ENCODE measurements at places on chromosomes 7 and 10.

DNA sequence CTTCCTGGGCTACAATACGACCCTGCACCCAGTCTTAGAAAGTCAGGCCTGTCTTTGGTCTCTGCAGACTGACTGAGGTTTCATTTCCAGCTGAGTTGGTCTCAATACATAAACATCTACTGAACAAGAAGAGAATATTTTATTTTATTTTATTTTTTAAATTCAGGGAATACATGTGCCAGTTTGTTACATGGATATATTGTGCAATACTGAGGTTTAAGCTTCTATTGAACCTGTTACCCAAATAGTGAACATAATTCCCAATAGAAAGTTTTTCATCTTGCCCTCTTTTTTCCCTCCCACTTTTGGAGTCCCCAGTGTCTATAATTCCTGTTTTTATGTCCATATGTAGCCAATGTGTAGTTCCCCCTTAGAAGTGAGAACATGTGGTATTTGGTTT is 10.7 kb downstream of the FZD8 start:
- no peak for DNase-seq

DNA sequence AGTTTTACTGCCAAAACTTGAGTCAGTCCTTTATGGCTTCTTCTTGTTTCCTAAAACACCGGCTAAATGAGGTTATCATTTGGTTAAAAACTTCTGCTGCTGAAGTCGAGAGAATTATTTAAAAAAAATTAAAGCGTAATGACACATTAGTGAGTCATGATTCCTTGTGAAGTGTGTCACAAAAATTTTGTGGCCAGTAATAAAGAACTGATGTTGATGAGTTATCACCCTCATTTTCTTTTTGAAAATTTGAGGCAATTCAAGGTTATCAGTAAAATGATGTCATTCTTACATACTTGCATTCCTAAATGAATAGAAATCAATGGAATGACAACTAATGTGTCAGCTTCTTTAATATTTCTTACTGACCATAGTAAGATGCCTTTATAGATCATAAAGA is 427.4 kb downstream of the SORCS3 start:
- DNase-seq, result no peak

- DNase-seq, result no peak
Observed at GRCh38 chr10:32981760-32982159, 23.7 kb upstream of the ITGB1 start.

- DNase-seq, result no peak
Observed at GRCh38 chr7:102049765-102050164, 232.3 kb downstream of the CUX1 start.

GRCh38 chr10:99337311-99337811 is 8.2 kb downstream of the CNNM1 start:
- peak; percentile 39 for DNase-seq

DNA sequence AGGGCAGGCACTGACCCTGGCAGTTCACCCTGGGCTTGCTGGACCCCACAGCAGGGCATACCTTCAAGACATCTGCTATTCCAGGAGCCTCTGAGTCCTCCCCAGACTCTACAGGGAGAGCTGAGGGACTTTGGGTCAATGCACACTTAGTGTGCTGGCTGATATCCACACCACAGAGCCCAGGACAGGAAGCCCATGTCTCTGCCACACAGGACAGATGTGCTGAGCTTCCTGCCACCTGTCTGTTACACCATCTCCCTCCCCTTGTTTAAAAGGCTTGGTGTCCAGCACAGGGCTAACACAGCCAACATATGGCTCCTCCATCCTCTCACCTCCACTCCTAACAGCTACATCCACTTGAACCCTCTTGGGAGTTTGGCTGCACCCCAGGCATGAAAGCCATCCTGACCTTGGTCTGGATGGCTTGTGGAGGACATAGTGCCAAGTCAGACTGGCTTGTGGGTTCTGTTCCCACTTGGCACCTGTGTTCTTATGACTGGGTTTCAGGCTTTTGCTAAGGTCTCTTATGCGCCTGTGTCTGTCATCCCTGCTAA is 529.8 kb downstream of the GALNT17 start:
- no peak for DNase-seq

DNA sequence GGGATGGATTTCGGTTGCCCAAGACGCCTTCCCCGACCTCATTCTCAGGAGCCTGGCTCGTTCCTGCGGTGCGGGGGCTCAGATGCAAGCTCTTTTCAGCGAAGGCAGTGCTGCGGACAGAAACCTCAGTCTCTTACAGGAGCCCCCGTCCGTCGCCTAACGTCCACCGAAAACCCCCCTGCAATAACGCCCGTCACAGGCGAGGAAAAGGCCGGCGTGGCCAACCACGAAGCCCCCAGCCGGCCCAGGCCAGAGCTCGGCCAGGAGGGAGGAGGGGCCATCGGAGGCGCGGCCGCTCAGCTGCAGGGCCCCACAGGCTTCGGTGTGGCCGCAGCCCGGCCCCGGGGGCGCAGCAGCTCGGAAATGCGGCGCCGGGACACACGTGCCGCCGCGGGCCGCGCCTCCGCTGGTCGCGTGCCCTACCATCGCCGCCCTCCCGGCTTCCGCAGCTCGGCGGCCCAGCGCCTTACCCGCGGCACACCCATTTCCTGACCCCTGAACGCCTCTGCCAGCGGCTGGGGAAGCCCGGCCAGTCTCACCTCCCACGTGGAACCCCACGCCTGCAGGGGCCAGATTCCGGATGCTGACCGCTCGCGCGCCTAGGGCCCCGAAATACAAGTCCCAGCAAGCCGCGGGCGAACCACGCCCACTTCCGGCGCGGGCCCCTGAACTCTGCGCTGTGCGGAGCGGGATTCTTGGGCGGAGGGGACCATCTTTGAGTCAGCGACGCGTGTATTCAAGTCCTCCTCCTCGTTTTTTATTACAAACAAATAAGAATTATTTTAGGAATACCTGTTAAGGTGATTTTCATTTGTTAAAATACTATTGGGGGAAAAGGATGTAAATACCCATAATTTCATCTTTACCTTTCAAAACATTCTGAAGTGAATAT is at the start of gene ZNF239:
Gene ZNF239, minus strand, starts transcription at position 616 of the 892 bp plus-strand sequence. CDS start 16,537 bp downstream, outside the sequence.
- DNase-seq, result peak; percentile 97

DNA sequence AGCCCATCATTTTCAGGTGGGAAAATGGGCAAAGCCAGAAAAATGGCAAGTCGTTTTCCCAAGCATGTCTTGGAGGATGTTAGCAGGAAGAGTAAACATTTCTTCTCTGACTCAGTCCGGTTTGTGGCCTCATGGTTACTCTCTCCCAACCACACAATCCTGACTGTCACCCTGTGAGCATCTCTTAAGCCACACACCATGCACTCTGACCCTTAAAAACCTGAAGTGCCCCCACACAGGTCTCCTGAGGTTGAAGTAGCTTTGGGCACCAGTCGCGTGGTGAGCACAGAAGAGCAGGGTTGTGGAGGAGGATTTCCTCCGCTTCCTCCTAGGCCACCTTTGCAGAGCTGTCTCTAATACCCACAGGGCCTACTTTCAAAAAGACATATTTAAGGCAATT is 387.3 kb upstream of the NPVF start:
- DNase-seq, result no peak

DNA sequence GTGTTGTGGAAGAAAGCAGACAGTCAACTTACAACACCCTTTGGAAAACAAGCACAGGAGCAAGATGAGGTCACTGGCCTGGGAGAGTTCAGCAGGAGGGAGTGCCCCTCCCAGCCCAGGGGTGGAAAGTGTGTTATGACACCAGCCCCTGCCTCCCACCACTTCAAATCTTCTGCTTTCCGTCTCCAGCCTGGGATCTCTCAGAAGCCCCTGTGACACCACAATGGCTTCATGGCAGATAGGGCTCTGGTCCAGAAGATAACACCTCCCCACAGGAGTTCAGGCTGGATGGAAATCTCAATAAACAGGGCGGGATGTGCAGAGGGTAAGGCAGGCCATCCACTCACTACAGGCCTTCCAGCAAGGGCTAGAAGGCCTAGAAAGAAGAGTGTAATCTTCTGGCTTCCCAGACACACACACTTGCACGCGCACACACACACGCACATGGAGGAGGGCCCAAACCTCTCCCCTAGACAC is 48.7 kb upstream of the ZMIZ1 start:
- no peak for DNase-seq

DNA sequence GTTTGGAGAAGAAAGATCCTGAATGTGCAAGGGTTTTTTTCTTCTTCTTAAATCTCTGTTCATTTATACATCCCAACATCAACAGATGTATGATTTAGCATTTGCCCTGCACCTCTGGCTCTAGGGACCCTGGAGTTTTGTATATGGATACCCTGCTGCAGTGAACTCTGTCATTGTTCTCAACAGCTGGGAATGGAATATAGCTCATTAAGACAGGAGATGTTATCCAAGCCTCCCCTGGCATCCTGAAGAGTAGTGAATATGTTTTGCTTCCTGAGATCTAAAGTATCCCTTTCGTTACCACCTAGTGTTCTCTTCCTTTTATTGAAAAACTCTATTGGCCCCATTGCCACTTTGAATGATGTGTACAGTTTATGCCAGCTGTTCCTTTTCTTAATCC is 275.9 kb downstream of the EXOC4 start:
- DNase-seq, result no peak

- DNase-seq, result no peak
Observed at GRCh38 chr7:155009570-155010157, 6.7 kb upstream of the PAXIP1 start.

Measured in right kidney (tissue), 9 donors.